Esophagus muscularis mucosa (tissue), 4 donors: ENCODE measurements at places on chromosomes 3 and 15. TPM values are rescaled to one million over a fixed set of nuclear protein-coding genes. Genes with fewer than 3 reads are reported as not detected.
A peak's percentile ranks its signal among the peaks of the same experiment; 100 is the strongest.

GRCh38 chr3:143951351-143951971 lies 20.2 kb upstream of the DIPK2A start:
- DNase-seq: no peak
- H3K36me3 ChIP-seq: no peaks in the 10 kb centered on the region
- no peak overlapping the region for H3K27ac ChIP-seq
- no peaks in the 10 kb centered on the region for H3K27me3 ChIP-seq
- no peak overlapping the region for H3K4me3 ChIP-seq
- H3K4me1 ChIP-seq: no peaks in the 10 kb centered on the region

GRCh38 chr3:160001850-160002623 lies 13.4 kb downstream of the IL12A start:
- H3K4me3 ChIP-seq: no peak overlapping the region
- no peaks in the 10 kb centered on the region for H3K36me3 ChIP-seq
- no peaks in the 10 kb centered on the region for H3K27me3 ChIP-seq
- H3K4me1 ChIP-seq: no peaks in the 10 kb centered on the region

Gene CHRD
- 16.1 TPM for total RNA-seq

GRCh38 chr15:92102395-92102755 lies 248.9 kb downstream of the SLCO3A1 start:
- H3K4me3 ChIP-seq: no peak overlapping the region
- H3K27ac ChIP-seq: no peak overlapping the region
- peaks cover 14% of the 10 kb centered on the region for H3K4me1 ChIP-seq

Gene CCDC54
- total RNA-seq: not detected

GRCh38 chr3:73315706-73316105 lies 254.2 kb downstream of the EBLN2 start:
- no peak for DNase-seq
- no peak overlapping the region for H3K4me3 ChIP-seq
- H3K27ac ChIP-seq: no peak overlapping the region
- H3K4me1 ChIP-seq: no peaks in the 10 kb centered on the region

- no peak overlapping the region for H3K4me3 ChIP-seq
- DNase-seq: no peak
- H3K4me1 ChIP-seq: no peaks in the 10 kb centered on the region
- H3K27me3 ChIP-seq: no peaks in the 10 kb centered on the region
- H3K36me3 ChIP-seq: no peaks in the 10 kb centered on the region
Measured at GRCh38 chr3:145903472-145904013, 257.4 kb downstream of the PLOD2 start.

Gene C3orf22
- not detected for total RNA-seq

DNA sequence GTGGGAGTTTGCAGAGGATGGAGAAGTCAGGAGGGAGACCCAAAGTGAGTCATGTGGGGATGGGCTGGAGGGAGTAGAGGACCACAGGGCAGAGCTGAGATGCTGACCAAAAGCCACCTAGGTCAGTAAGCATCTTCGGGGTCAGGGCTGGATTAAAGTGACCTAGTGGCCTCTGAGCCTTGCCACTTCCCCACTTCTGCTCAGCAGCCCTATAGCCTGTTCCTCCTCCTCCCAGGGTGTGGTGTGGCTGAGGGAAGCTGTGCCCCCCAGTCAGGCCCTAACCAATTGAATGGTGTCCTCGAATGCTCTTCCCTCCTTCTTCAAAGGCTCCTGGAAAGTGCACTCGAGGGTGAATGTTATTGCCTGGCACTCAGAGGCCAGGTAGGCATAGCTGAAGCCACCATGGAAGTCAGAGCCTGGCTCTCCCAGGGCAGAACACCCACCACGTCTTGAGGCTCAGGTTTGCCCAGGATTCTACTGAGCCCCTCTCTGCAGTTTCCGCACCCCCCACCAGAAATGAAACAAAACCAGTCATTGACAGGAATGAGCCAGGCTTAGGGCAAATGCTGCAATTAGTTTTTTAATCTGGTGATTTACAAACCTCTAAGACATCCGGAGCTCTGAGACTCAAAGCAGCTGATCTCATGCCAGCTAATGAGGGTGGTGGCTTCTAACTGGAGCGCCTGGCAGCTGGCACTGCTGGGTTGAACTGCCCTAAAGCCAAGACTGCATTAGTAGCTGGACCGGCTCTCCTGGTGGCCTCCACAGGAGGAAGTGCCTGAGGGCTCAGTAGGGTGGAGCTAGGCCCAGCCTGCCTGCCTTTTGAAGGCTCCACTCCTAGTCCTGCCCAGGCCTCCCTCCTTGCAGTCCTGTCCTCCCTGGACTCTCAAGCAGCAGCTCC lies 26.0 kb upstream of the VIPR1 start:
- no peaks in the 10 kb centered on the region for H3K4me1 ChIP-seq
- DNase-seq: peak; percentile 90
- no peak overlapping the region for H3K4me3 ChIP-seq
- H3K36me3 ChIP-seq: no peaks in the 10 kb centered on the region

GRCh38 chr3:17028363-17028762 lies 143.6 kb downstream of the PLCL2 start:
- no peak for DNase-seq
- no peaks in the 10 kb centered on the region for H3K36me3 ChIP-seq
- no peak overlapping the region for H3K27ac ChIP-seq
- H3K4me3 ChIP-seq: no peak overlapping the region
- peaks cover 4% of the 10 kb centered on the region for H3K4me1 ChIP-seq
- H3K27me3 ChIP-seq: no peaks in the 10 kb centered on the region

Gene GABRA5
- 58.6 TPM for total RNA-seq

DNA sequence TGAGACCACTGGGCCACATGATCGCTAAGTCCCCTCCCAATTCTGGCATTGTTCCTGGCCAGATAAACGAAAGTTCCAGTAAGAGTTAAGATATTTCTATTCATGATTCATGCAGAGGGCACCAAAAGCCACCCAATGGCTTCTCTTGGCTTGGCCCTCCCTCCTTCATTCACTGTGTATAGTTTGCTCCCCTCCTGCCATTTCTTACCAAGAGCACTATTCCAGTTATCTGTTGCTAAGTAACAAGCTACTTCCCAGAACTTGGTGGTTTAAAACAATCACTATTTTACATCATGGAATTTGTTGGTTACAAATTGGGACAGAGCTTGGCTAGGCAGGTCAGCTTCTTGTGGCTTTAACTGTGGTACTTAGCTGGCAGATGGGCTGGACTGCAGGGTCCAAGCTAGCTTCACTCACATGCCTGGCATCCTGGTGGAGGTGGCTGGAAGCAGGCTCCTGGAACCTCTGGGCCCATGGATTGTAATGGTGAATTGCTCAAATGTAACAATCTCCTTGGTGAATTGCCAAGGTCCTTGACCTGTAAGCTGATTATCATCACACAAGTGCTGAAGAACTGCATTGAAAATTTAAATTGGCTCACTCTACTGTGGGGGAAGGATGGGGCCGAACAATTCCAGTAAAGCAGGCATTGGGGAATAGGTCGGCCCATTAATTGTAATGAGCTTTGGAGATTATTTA lies 16.6 kb downstream of the EAF1 start:
- peaks cover 15% of the 10 kb centered on the region for H3K36me3 ChIP-seq
- no peak overlapping the region for H3K4me3 ChIP-seq
- H3K4me1 ChIP-seq: no peaks in the 10 kb centered on the region

Gene ABHD17C
- 3.3 TPM for total RNA-seq

DNA sequence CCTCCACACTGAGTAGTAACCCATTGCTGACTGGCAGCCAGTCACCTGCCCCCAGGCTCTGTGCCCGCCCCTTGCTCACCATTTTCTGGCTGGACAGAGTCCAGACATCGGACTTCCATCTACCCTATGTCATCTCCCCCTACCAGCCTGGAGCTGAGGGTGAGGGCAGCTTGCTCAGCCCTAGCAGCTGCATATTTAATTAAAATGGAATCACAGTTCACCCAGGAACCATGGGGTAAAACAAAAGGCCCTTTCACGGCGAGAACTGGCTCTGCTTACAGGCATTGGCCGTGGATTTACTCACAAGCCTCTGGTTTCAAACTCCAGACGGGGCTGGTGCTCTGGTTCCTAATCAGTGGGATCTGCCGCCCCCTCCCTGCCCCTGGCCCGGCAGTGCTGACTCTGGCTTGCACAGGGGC lies 94.9 kb upstream of the ATP2B2 start:
- H3K4me1 ChIP-seq: no peaks in the 10 kb centered on the region
- no peak for DNase-seq
- no peaks in the 10 kb centered on the region for H3K36me3 ChIP-seq
- no peaks in the 10 kb centered on the region for H3K27me3 ChIP-seq
- no peak overlapping the region for H3K4me3 ChIP-seq

Gene ROPN1B
- not detected for total RNA-seq

Gene NFKBIZ
- 49.8 TPM for total RNA-seq

Gene FBXO40
- not detected for total RNA-seq

- no peaks in the 10 kb centered on the region for H3K4me1 ChIP-seq
- DNase-seq: no peak
- H3K27ac ChIP-seq: no peak overlapping the region
- H3K4me3 ChIP-seq: no peak overlapping the region
Measured at GRCh38 chr3:28171962-28172361, 69.5 kb upstream of the CMC1 start.

Gene ZPLD1
- not detected for total RNA-seq

GRCh38 chr3:148853076-148853475 lies 12.0 kb upstream of the CPA3 start:
- no peak for DNase-seq
- no peak overlapping the region for H3K4me3 ChIP-seq
- no peaks in the 10 kb centered on the region for H3K36me3 ChIP-seq
- H3K27me3 ChIP-seq: no peaks in the 10 kb centered on the region
- H3K4me1 ChIP-seq: no peaks in the 10 kb centered on the region

DNA sequence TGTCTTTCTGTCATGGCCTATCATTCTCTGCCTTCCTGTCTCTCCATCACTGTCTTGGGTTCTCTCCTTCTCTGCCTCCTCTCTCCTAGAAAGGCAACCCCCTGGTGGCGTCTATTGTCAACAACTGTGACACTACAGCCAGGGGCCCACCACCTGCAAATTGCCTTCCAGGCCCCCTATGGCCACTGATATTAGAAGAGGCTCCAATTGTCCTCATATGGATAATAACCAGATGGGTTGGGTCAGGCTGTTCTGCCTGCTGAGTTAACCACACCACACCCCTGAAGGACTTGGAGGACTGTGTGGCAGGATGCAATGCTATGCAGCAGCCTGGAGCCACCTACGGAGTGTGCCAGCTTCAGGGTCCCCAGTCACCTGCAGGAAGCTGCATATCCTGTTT lies 665.0 kb downstream of the NTRK3 start:
- H3K27ac ChIP-seq: no peak overlapping the region
- no peaks in the 10 kb centered on the region for H3K36me3 ChIP-seq
- no peaks in the 10 kb centered on the region for H3K4me1 ChIP-seq
- no peak overlapping the region for H3K4me3 ChIP-seq
- no peak for DNase-seq

Gene IGF1R
- 33.6 TPM for total RNA-seq

Gene GTF2E1
- 18.2 TPM for total RNA-seq

- no peaks in the 10 kb centered on the region for H3K36me3 ChIP-seq
- no peak for DNase-seq
- no peak overlapping the region for H3K27ac ChIP-seq
- H3K4me3 ChIP-seq: no peak overlapping the region
- H3K4me1 ChIP-seq: no peaks in the 10 kb centered on the region
- peaks cover 12% of the 10 kb centered on the region for H3K27me3 ChIP-seq
Measured at GRCh38 chr3:101521211-101521701, 8.2 kb upstream of the SENP7 start.

Gene SNURF
- 3.6 TPM for total RNA-seq

GRCh38 chr3:15049584-15049983 lies 15.5 kb downstream of the MRPS25 start:
- no peaks in the 10 kb centered on the region for H3K27me3 ChIP-seq
- peaks cover 88% of the 10 kb centered on the region for H3K36me3 ChIP-seq
- no peak overlapping the region for H3K27ac ChIP-seq
- no peaks in the 10 kb centered on the region for H3K4me1 ChIP-seq
- H3K4me3 ChIP-seq: no peak overlapping the region

DNA sequence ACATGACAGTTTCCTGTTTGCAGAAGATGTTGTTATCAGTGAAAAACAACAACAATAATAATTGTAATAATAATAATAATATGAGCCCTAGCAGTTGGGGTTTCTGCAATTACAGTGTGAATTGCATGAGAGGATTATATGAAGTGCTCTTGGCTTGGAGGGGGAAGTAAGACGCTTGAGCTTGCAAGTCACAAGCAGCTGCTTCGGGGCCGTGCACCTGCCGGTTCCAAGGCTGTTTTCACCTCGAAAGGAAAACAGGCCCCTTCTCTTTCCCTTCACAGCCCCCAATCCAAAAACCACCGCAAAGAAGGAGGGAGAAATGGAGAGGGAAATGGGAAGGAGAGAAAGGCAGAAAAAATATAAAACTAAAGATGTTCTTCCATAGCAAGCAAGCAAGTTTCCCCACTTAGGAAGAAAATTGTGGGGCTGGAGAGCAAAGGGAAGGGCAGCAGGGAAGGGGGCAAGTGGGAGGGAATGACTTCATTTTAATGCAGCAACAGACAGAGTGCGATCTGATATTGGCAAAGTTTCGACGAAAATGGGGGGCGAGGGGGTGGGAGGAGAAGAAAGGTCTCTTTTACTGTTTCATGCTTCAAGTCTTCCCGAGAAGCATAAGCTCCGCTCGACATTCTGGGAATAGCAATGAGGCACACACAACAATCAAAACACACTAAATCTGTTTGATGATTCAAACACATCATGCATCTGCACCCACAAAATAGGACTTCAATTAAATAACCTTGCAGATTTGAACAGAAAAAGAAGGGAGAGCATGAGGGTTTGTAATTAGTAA lies 284.2 kb upstream of the ATP11B start:
- H3K27me3 ChIP-seq: no peaks in the 10 kb centered on the region
- no peaks in the 10 kb centered on the region for H3K36me3 ChIP-seq
- no peak overlapping the region for H3K27ac ChIP-seq
- no peak for DNase-seq

- DNase-seq: no peak
- no peaks in the 10 kb centered on the region for H3K27me3 ChIP-seq
- no peaks in the 10 kb centered on the region for H3K36me3 ChIP-seq
- H3K27ac ChIP-seq: no peak overlapping the region
- H3K4me1 ChIP-seq: peaks cover 94% of the 10 kb centered on the region
Measured at GRCh38 chr3:12656193-12656592, 7.7 kb downstream of the RAF1 start.

DNA sequence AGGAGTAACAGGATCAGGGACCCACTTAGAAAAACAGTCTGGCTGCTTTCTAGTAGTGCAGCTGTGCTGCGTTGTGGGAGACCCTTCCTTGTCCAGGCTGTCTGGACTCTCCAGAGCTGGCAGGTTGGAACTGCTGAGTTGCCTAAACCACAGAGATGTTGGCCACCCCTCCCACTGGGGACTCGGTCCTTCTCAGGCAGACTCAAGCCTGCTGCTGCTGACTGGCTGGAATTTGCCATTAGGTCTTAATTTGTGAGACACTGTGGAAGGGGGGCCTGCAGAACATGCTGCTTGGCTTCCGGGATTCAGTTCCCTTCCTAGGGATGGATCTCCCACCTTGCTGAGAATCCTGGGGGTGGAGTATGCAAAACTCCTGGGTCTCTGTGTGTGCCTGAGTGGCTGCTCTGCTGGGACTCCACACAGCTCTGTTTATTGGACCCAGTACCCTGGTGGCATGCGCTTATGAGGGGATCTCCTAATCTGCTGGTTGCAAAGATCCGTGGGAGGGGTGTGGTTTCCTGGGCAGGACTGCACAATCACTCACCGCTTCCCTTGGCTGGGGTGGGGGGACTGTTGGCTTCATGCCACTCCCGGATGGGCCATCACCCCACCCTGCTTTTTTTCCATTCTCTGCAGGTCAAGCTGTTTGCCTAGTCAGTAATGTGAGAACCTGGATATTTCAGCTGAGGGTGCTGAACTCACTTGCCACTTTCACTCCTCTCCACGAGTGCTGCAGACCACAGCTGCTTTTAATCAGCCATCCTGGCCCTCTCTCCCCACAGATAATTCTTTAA lies 150.5 kb downstream of the CFAP20DC start:
- peaks cover 4% of the 10 kb centered on the region for H3K4me1 ChIP-seq
- DNase-seq: no peak
- H3K27me3 ChIP-seq: no peaks in the 10 kb centered on the region
- H3K4me3 ChIP-seq: no peak overlapping the region

Gene PRTG
- total RNA-seq: 0.42 TPM

Gene CNTN4
- 6.6 TPM for total RNA-seq
